ENCODE measurements at places on chromosomes 5 and 9. TPM values are rescaled to one million over a fixed set of nuclear protein-coding genes. Genes with fewer than 3 reads are reported as not detected.

DNA sequence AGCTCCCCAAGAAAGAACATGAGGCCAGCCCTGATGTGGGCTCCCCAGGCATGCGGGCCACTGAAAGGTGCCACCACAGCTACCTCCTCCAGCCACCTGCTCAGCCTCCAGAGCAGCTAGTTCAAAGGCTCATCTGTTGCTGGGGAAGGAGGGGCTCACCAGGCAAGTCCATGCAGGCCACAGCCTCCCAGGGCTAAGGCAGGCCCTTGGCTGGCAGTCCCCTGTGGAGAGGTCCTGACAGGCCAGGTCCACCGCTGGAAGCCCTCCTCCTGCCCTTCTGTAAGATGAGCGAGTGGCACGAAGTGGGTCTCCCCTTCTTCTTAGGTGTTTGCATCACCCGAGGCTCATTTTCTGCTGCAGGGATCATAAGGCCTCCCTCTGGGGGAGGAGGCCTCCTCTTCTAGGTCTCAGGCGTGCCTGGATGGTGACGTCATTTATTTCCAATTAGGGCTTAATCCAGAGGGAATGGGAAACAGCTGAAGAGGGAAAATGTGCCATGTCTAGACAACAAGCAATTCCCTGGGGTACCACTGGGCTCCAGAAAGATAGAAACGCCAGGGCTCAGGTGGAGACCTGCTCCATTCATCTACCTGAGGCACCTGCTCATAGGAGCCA is 91.6 kb downstream of the CFAP90 start:
- DNase-seq, result no peak

DNA sequence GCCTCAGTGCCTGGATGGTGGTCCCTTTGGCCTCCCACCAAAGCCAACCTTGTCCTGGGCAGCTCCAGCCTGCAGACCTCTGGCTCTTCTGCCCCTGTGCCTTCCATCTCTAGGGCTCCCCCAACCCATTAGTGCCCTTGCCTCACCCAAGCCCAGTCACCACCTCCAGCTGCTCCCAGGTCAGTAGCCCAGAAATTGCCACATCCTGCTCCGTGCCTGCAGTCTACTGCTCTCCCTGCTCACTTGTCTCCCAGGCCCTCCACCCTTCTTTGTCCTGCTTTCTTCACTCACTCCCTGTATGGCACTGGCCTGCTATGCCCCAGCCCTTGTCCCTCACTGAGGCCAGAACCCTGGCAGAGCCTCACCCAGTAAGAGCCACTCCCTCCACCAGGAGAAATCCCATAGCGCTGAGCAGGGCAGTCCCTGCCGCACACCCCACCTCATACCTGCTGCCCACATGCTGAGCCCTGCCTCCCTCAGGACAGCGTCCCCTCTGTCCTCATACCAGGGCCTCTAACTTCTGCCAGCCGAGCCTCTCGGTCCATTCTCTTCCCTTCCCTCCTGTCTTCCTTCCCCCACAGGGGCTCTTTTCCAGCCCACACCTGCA is 44.4 kb downstream of the JADE2 start:
- DNase-seq, result no peak

GRCh38 chr5:175855041-175855720 is 16.2 kb upstream of the CPLX2 start:
- DNase-seq, result no peak

GFPT2 gene
- total RNA-seq, result 31.2 TPM

COL5A1 gene
- 10.2 TPM for total RNA-seq

Data from dorsolateral prefrontal cortex (tissue), 122 donors.